Stimulated activated effector memory CD8-positive, alpha-beta T cell treated with anti-CD3 and anti-CD28 coated beads, Interleukin-12 subunit alpha, Interleukin-12 subunit beta, amount 100 ng/mL, for 72 hours (primary cell): ENCODE measurements at places on chromosomes 16 and 17.

- DNase-seq: peak; percentile 58
These were observed 7.3 kb upstream of the CBX8 start for GRCh38 chr17:79803997-79804855.

DNA sequence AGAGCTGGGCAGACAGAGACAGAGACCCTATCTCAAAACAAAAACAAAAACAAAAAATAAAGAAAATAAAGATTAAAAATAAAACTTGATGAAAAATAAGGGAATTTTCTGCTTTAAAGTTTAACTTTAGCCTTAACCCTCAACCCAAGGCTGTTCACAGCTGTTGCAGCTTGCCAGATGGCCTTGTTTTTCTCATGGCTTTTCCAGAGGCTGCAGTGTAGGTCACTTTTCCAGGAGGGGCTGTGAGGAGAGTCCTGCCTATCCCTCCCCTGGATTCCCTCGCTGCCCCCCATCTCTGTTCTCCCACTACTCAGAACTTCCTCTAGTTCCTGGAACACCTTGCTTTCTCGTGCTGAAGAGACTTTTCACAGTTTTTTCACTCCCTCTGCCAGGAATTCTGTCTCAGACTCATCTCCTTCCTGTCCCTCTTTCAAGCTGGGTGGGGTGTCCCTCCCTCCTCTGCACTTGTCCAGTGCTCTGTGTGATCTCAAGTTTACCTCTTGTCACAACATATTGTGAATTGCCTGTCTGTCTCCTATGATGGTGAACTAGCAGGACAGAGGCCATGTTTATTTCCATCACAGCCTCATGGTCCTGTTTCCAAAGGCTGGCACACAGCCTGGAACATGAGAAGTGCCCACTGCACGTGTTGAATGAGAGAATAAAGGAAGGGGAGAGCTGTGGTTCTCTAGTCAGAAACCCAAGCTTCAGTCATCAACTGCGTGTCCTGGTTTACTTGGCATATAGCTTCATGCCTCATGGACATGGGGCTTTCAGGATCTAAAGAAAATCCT is 69.9 kb upstream of the MSI2 start:
- DNase-seq: no peak

DNA sequence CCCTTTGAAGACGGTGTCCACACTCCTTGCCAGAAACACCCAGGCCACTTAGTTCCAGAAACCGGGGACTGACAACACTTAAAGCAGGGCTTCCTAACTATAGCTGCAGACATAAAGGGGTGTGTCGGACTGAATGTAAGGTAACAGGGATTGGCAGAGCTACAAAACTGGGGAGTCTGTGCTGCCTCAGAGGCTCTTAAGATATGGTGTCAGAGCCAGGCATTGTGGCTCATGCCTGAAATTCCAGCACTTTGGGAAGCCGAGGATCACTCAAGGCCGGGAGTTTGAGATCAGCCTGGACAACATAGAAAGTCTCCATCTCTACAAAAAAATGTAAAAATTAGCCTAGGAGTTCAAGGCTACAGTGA is 14.2 kb upstream of the NLRC3 start:
- DNase-seq: no peak

- DNase-seq: no peak
These were observed 22.5 kb downstream of the SLC6A2 start for GRCh38 chr16:55678161-55678821.

DNA sequence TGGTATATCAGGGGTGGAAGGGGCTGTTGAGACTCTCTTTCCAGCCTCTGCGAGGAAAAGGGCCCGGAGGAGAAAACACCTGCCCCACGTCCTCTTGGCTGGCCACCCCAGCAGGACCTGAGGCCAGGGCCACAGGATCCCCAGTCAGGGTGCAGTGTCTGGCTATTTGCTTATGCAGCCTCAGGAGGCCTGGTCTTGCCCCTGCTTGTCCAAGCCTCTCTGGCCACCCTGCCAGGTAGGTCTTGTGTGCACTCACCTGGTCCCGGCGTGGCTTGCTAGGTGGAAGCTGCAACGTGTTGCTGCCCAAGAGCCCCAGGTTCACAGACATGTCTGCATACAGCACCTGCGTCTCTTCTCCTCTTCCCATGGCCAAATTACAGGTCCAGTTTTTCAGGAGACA is 549 bp downstream of the TMEM238L start:
- DNase-seq: no peak

DNA sequence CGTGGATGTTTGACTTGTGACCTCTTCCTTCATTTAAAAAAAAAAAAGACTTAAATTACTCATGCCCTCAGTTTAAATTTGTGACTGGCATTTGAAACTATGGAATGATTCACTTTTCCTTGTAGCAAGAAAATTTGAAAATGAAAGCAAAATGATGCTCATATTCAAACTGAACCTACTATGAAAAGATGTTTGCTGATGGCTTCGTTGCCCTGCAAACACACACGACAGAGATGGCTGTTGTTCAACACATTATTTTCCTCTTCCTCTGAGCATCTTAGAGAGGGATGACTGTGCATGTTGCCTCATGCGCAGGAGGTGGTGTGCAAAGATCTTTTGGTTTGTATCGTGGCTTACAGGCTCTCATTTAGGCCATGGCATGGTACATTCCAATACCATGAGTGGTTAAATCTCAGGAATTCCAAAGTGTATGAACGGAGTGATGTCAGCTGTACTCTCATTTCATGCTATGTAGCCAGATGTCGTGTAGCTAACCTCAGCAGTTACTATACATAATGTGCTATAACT is 164.5 kb downstream of the PRKCA start:
- peak; percentile 75 for DNase-seq

DNA sequence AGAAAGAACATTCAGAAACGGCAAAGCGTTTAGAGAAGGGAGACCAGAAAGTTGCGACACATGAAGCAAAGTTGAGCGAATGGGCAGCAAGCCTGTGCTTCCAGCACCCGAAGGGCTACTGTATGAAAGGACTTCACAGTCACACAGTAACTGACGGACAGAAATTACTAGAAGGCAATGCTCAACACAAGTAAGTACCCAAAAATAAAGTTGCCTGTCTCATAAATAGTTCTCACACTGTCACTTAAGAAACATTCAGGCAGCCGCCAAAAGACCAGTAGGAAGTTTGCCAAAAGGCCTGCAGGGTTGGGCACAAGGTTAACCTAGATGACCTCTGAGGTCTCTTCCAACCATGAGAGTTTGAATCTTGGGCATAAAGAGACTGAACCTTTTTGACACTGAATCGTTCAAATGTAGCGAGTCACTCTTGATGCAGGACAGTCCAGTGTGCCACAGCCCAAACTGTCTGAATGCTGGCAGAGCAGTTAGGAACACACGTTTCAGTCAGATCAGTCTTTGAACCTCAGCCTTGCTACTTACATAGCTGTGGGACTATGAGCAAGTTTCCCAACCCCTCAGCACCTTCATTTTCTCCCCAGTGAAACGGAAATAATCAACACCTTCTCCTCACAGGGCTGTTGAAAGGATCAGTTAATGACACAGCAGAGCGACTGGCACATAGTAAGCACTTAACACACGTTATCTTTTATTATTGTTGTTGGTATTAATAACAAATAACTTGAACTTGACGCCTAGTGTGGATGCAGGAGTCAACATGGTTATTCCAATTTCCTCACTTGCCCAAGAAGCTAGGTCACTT is 10.4 kb downstream of the NCBP3 start:
- DNase-seq: no peak

DNA sequence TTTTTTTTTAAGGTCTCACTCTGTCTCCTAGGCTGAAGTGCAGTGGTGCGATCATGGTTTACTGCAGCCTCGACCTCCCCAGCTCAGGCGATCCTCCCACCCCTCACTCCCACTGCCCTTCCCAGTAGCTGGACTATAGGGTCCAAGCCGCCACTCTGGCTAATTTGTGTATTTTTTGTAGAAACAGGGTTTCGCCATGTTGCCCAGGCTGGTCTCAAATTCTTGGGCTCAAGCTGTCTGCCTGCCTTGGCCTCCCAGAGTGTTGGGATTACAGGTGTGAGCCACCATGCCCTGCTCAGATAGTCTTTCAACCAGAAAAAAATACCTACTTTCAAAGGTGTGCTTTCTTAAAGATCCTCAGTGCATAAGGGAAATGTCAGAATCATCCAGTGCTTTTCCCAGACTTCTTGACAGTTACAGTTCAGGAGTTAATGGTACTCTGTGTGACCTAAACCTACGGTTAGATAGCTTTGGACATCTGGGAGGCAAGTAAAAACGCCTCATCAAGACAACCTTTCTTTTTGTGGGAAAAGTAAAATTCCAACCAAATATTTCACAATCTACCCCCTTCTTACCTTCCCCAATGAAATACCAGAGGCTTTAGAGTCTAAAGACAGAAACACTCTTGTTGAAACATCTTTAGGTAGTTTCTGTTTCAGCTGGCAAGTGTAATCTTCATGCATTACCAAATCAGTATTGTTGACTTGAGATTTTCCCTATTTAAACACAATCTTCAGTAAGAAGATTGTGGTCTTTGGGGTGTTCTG is 6.8 kb downstream of the RSPRY1 start:
- DNase-seq: no peak

DNA sequence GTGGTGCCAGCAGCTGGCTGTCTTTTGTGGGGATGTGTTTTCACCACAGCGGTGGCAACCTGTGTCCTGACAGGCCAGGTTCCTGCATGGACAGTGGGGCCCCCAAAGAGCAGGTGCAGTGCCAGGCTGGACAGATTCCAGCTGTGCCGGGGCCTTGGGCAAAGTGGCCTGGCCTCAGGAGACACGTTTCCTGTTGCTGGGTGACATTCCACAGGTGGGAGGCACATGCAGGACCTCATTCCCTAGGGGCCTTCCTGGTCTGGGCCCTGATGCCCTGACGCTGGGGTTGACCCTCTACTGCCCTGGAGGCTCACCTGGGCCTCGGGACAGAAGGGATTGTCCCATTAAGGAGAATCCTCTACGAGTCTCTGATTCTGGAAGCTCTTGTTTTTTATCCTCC is 182.4 kb downstream of the RAB11FIP4 start:
- DNase-seq: no peak

- DNase-seq: no peak
These were observed 46.1 kb upstream of the MYOCD start for GRCh38 chr17:12619459-12620199.

- no peak for DNase-seq
These were observed 1.5 kb upstream of the PHKG2 start for GRCh38 chr16:30746638-30747175.
